SK-N-SH (cell line): ENCODE measurements at places on chromosomes 7 and 10. TPM values are rescaled to one million over a fixed set of nuclear protein-coding genes. Genes with fewer than 3 reads are reported as not detected.

DNA sequence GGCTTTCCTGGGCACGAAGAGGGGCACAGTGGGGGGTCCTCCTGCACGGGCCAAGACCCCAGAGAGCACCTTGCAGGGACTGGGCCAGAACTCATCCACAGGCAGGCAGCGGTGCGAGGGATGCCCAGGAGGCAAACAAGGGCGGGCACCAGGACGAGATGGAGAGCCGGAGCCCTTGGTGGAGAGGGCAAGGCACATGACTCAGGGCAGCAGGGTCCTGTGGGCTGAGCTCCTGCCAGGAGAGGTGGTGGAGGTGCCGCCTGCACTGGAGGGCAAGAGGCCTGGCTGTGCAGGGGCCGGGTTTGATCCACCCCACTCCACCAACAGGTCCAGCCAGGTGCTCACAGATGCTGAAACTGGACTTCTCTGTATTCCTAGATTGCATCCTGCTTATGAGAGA is 170.9 kb downstream of the TCERG1L start:
- H3K27me3 ChIP-seq: no peaks in the 10 kb centered on the region
- no peak overlapping the region for H3K27ac ChIP-seq

The WNT16 gene
- 0.05 and 0.10 TPM in 2 replicates for polyA plus RNA-seq

GRCh38 chr7:17709599-17709998 is 230.7 kb downstream of the SNX13 start:
- no peak for DNase-seq
- H3K27ac ChIP-seq: no peak overlapping the region
- no peaks in the 10 kb centered on the region for H3K4me1 ChIP-seq
- H3K27me3 ChIP-seq: peaks cover 17% of the 10 kb centered on the region
- H3K36me3 ChIP-seq: no peaks in the 10 kb centered on the region

The NME8 gene
- not detected in 2 replicates for polyA plus RNA-seq

DNA sequence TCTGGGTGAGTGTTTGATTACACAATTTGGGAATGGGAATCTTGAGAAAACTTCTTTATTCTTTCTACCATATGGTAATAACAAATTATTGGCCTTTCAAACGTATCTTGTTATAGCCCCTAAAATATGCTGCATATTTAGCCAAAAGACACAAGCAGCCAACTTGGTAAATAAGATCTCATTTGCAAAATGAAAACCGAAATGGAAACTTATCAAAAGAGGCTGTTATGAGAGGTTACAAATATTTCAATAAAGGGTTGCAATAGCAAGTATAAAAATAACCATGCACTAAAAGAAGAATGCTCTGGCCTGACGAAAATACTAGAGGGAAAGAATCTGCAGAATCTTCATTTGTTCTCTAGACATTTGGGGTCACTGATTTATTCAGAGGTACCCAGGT is 259.5 kb upstream of the LRRN3 start:
- no peak for DNase-seq
- H3K4me1 ChIP-seq: peaks cover 12% of the 10 kb centered on the region
- no peaks in the 10 kb centered on the region for H3K36me3 ChIP-seq

The CLDN4 gene
- 4.6 and 5.9 TPM in 2 replicates for polyA plus RNA-seq
